Activated CD8-positive, alpha-beta memory T cell treated with anti-CD3 and anti-CD28 coated beads for 1 hour (primary cell): ENCODE measurements at places on chromosomes 1 and 21.

DNA sequence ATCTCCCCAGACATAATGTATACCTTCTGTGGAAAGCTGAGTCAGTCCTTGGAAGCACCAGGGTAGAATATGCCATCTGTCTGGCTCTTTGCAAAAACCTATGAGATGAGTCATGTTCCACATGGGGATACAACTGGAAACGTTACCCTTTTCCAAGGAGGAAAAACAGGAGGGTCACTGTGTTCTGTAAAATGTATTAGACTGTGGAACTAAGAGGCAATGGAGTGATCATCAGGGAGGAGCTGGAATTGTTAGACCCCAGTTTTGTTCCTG, 16.1 kb upstream of the PSMD4 start:
- DNase-seq, result no peak

GRCh38 chr1:162677607-162678371, 45.5 kb downstream of the DDR2 start:
- DNase-seq, result no peak

DNA sequence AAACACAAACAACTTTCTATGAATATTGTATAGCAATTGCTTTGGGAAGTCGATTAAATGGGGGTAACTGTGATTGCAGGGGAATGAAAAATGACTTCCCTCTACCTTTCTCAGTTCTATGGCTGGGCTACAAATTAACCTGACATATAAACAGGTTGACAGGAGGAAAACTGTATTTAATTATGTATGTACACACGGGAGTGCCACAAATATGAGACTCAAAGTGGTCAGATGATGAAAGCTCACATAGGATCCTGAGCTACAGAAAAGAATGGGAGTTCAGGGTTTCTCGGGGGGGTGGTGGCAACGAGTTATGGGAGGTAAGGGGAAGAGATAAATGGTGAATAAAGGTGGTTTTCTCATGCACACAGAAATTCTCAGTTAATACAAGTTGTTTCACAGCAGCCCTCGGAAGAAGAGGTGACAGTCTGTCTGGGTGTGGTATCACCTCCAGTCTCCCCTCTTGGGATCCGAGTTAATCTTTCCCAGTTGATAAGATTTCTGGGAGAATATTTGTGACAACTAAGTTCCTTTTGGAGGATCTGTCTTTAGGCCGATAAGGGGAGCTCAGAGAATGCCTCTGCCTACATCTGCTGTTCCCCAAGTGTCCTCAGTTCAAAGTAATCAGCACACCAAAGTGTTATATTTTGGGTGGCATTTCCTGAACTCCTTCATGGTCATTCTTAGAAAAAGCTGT, 26.3 kb downstream of the GADD45A start:
- no peak for DNase-seq

DNA sequence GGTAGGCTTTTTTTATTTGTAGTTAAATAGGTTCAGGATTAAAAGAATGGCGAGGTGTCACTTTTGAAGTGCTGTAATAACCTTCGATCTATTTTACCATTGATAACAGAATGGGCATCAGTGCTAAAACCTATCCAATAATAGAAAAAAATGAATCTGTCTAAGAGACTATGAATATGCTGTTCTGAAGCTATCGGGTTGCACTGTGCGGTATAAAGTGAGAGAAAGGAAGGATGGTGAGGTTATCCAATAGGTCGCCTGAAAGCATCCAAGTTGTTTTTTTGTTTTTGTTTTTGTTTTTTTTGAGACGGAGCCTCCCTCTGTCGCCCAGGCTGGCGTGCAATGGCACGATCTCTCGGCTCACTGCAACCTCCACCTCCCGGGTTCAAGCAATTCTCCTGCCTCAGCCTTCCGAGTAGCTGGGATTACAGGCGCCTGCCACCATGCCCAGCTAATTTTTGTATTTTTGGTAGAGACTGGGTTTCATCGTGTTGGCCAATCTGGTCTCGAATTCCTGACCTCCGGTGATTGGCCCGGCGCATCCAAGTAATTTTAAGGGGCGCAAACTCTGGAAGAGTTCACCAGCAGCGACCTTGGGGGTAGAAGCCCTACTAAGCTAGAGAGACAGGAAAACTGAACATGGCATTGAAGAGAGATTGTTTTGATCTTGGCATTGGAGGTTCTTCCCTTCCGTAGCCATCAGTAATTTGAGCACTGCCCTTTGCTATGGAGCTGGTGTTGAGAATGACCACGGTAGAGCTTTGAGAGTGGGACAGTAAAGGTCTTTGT, 8.7 kb upstream of the MDM4 start:
- DNase-seq, result no peak

DNA sequence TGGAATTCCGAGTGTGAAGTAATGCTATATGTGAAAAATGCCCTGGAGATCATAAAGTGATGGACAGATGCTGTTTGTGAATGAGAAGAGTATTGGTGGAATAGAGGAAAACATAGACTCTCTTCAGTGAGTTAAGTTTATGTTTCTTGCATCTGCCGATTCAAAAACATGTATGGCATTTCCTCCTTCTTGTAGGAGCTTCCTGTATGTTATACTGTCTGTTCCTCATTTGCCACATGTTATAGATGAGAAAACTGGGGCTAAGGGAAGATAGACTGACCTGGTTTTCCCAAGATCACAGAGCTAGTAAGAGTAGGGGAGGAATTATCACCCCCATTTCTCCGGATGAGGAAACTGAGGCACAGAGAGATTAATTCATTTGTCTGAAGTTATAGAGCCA, 41.1 kb upstream of the IL20 start:
- no peak for DNase-seq

GRCh38 chr1:47024141-47024801, 802 bp downstream of the CYP4X1 start:
- DNase-seq, result no peak

DNA sequence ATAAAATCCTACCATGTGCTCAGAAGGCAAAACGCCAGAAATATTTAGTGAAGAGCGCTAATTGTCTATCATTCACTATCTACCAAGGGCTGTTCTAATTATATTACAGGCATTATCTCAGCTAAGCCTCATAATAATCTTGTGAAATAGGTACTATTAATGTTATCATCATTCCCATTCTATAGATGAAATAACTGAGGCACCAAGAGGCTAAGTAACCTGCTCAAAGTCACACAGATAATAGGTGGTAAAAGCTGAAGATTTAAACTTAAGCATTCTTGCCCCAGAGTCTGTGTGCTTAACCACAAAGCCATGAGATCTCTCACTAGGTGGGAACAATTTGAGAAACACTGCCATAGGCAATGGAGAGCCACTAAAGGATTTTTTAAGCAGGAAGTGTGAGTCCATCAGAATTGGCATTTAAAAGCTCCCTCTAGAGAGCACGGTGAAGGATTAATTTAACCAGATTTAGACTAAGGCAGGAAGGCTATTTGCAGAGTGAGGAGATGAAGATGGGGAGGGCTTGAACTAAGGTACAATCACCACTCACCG, 1.7 kb upstream of the SMAP2 start:
- DNase-seq, result no peak

- no peak for DNase-seq
These were observed 72.4 kb downstream of the ELAVL4 start for GRCh38 chr1:50181027-50181663.

DNA sequence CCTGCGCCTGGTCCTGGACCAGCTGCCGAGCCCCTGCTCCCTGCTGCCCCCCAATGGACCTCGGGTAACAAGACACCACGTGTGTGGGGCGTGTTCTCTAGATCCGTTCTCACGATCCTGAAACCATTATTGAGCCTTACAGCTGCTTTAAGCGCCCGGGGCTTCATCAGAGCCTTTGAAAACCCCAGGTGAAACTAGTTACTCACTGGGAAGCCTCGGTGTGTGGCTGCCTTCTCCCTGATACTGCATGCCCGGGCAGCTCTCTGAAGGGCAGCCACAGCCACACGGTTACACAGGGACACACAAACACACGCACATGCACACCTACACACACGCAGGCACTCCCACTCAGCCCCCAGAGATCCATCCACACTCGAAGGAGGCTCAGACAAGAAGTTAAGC, 5.3 kb downstream of the HES2 start:
- DNase-seq, result no peak

GRCh38 chr1:113282008-113282892, 108.1 kb upstream of the MAGI3 start:
- no peak for DNase-seq
